ENCODE measurements at places on chromosomes 3 and 15. TPM values are rescaled to one million over a fixed set of nuclear protein-coding genes. Genes with fewer than 3 reads are reported as not detected.

The TIMP4 gene
- 0.12 TPM for total RNA-seq

The ATP10A gene
- 14.1 TPM for total RNA-seq

The GABRA5 gene
- 159 TPM for total RNA-seq

The GHSR gene
- not detected for total RNA-seq

The UBA3 gene
- total RNA-seq: 71.4 TPM

The CD86 gene
- total RNA-seq: not detected

The WNT5A gene
- 16.4 TPM for total RNA-seq

The FGD5 gene
- 0.58 TPM for total RNA-seq

The CCDC71 gene
- total RNA-seq: 69.5 TPM

The ALPK3 gene
- total RNA-seq: 0.20 TPM

The GLT8D1 gene
- total RNA-seq: 104 TPM

The ATP13A4 gene
- not detected for total RNA-seq

The DUOXA2 gene
- not detected for total RNA-seq

The NEDD4 gene
- 25.1 TPM for total RNA-seq

The MST1 gene
- 0.95 TPM for total RNA-seq

The AADACL2 gene
- total RNA-seq: not detected

GRCh38 chr3:134362670-134363380, 11.4 kb downstream of the AMOTL2 start:
- DNase-seq: no peak

DNA sequence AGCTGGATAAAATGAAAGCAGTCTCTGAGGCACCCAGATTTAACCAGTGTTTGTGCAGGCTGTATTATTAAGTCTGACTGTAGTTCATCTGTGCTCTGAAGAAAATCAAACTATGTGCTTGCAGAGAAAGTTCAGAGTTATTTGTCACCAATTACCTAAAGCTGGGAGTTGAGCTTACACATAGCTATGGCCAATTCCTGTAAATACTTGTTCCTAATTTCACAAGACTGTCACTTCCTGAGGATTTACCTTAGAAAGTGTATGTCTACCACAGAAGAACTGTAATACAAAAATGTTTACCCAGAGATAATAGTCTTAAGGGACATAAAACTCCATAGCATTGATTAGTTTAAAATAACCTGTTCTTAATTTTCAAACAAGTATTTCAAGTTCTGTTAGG, 628.4 kb upstream of the TGFBR2 start:
- no peak for DNase-seq

DNA sequence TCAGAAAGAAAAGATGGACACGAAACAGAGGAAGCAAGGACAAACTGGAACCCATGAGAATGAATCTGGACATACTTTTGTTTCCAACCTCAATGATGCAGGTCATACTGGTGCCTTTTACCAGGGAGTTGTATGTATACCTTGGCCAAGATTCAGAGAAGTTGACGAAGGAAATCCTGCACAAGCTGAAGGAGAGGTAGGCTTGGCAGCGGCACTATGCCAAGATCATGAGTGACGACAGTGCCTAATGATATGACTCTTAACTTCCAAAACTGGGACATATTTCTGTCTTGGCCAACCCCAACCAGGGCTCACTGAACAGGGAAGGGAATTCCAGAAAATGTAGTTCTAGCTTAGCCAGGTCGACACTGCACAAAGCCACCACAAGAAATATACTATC, 149.2 kb upstream of the SLCO3A1 start:
- no peak for DNase-seq

- peak; percentile 79 for DNase-seq
Observed at GRCh38 chr15:66023311-66023972, 154.2 kb downstream of the RAB11A start.

- DNase-seq: no peak
Observed at GRCh38 chr3:144058713-144059112, 87.1 kb downstream of the DIPK2A start.

- no peak for DNase-seq
Observed at GRCh38 chr3:156527060-156527459, 27.9 kb downstream of the SSR3 start.

- DNase-seq: no peak
Observed at GRCh38 chr3:153246806-153247205, 84.8 kb downstream of the RAP2B start.

- no peak for DNase-seq
Observed at GRCh38 chr3:146709969-146710368, 104.8 kb upstream of the PLSCR5 start.

GRCh38 chr3:72481542-72481941, 366.7 kb downstream of the SHQ1 start:
- no peak for DNase-seq

DNA sequence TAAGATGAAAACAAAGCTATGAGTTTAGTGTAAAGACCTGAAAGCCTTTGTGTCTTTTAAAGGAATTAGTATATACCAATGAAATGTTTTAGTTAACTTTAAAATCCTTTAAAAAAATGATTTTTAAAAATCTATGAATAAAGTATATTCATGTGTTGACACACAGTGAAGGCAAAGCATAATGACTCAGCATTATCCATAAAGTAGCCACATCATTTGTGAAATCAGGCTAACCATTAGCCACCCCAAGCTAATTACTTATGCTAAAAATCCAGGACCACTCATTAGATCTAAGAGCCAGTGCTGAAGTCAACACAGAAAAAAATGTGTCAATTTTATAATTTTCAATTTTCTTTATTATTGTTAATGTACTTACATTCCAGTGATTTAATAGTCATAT, 310.2 kb downstream of the TBC1D5 start:
- peak; percentile 16 for DNase-seq

Measured in G401 (cell line).